ENCODE measurements at places on chromosomes 5 and 9.
A peak's percentile ranks its signal among the peaks of the same experiment; 100 is the strongest.

- DNase-seq, result no peak
Observed at GRCh38 chr5:43171926-43172325, 20.1 kb upstream of the NIM1K start.

DNA sequence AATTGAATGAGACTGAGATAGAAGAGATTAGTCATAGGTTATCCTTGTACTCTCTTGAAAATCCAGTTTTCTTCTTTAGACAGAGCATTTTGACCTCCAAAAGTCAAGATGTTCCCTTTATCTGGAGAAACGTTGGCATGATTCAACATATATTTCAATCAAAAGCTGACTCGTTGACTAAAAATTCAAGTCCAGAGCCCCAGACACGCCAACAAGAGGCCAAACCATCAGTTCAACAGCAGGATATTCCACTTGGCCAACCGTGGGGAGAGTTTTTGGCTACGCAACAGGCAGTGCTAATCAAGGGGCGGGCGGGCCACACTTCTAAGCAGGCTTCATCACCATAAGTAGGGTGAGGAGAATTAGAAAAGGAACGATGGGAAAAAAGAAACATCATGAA, 119.1 kb downstream of the SLIT3 start:
- DNase-seq, result no peak

GRCh38 chr5:120446068-120446492, 18.0 kb upstream of the PRR16 start:
- DNase-seq, result no peak

- DNase-seq, result peak; percentile 23
Observed at GRCh38 chr5:180291234-180291940, 496 bp downstream of the MAPK9 start.

DNA sequence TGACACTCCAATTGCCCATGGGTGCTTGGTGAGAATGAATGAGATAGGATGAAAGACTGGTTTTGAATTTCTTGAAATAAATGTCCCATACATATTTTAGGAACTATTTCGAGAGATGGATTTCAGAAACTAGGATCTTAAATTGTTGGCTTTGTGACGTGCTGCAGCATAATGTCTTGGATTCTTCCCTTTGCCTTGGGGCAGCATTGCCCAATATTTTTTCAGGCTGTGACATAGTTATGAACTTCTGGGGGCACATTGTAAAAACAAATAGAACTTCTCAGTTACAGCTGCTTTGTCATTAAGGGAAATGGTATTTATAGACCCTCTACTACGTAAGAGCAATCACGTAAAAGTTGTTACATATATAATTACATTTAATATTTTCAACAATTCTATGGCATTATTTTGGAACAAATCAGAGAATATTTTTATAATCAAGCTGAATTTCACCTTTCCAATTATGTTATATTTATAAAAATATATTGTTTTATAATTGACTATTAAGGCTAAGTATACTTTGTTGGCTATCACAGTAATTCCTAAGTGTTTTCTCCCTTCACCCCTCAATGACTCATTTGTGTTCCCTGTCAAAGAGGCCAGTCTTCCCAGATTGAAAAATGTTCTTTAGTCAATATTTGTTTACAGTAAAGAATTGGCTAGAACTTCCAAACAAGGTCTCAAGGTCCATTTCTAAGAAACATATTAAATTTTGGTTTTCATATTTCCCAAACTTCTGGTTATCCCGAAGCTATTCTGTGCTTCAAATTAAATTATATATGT, 1388.3 kb upstream of the ACO1 start:
- no peak for DNase-seq

GRCh38 chr5:65290677-65291076, 191.0 kb downstream of the ADAMTS6 start:
- no peak for DNase-seq

DNA sequence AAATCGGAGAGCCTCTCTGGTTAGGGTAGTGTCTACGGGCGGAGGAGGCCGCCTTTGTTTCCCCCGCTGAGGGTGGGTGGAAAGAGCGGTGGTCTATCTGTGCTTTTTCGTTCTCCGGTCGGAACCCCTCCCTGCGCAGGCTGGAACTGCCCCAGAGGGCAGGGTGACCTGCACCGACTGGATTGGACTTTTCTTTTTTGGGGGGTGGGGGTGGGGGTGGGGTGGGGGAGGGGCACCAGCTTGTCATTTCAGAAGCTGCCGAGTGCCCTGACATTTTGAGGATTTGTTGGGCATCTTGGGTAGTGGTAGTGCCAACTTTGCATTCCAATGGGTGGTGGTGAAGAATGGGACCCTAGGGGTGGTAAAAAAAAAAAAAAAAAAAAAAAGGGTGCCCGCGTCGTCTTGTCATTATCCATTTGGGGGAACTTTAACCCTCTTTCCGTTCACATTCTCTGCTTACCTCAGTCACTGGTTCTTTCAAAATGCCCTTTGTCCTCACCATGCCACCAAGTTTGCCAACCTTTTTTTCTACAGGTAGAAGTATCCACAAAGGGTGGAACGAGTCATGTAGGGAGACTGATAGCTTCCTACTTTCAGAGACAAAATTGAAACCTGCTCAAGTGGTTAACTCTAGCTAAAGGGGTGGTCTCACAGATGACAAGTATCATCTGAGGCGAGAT, 1.3 kb downstream of the UBE2R2 start:
- peak; percentile 25 for DNase-seq

DNA sequence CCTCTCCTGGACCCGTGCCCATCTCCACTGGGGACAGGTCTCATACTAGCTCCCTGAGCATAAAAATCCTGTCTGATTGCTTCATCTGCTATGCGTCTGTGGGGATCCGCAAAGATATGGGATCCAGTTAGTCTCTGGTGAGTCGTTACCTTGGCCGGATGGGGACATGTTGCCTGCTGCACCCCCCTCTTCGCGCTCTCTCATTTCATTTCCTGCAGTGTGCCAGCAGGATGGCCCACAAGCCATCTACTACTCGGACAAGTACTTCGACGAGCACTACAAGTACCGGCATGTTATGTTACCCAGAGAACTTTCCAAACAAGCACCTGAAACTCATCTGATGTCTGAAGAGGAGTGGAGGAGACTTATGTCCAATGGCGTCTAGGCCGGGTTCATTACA, 17.0 kb upstream of the CEP78 start:
- DNase-seq, result no peak

DNA sequence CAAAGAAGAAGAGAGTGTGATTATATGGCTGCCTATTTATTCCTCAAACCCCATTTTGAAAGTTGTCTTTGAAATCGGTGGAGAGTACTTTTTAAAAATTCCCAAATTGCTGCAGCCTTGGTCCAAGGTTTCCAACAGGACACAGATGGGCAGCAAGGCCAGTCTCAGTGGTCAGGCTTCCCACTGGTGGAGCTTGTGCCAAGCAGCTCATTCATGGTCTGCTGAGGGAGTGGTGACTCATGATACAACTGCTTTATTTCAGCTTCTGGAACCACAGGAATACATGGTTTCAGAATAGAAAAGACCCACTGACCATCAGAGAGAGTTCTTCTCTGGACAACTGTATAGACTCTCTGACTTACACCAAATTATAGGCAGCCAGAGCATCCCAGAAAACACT, 673.1 kb upstream of the KLF4 start:
- no peak for DNase-seq

- peak; percentile 24 for DNase-seq
Observed at GRCh38 chr5:95822043-95822541, 434 bp downstream of the GLRX start.

DNA sequence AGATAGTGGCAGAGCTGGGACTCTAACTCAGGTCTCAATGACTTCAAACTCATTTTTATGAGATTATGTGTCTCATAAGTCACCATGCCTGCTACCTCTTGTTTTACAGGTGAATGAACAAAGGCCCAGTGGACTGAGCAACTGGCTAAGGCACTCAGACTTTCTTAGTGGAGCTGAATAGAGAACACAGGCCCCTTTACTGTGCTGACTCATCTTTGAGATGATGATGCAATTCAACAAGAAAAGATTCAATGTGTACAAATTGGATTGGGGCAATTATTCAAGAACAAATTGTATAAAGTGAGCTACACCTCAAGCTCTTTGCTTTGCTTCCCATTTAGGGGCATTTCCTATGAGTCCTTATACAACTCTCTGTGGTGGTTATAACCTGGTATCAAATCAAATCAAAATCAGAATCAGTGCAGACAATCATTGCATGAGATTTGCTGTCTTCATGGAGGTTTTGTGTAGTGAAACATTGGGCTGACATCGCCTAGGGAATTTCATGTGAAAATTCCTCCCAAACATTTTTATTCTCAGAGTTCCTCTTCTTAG, 84.3 kb upstream of the PPP2R2B start:
- peak; percentile 2 for DNase-seq

- no peak for DNase-seq
Observed at GRCh38 chr9:108766626-108767161, 89.1 kb downstream of the ACTL7B start.

DNA sequence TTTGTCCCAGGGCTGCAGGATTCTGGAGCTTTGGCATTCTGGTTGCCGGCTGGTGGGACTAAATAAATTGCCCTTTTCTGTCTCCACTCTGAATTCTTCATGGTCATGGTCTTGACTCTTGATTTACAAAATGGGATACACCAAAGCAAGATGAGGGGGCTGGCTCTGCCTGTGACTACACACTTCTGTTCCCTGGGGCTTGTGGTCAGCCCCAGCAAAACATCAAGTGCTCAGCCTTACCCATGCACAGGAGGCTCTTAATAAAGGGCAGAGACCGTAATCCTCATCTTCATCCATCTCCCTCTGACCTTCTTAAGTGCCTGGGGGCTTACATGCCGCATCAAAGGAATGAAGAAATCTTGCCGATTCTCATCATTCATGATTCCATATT, 198.0 kb downstream of the GNA14 start:
- DNase-seq, result no peak

DNA sequence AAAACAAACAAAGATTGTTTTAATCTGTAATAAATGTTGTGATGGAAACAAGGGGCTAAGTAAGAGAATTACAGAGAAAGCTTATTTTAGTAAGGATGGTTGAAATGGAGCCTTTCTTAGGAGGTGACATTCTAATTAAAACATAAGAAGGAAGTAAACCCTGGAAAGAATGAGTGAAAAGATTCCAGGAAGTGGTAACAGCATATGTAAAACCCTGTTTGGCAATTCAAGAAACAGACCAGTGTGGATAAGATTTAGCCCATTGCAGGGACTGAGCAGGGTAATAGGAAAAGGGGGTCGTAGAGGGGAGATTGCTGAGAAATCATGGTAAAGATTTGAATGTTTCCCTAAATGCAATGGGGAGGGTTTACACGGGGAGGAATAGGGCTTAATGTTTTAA, 21.6 kb upstream of the PIP5K1B start:
- DNase-seq, result peak; percentile 14

GRCh38 chr5:38452201-38452600, 104.2 kb downstream of the LIFR start:
- no peak for DNase-seq

- DNase-seq, result peak; percentile 89
Observed at GRCh38 chr9:69168709-69169217, 5.3 kb upstream of the TJP2 start.

DNA sequence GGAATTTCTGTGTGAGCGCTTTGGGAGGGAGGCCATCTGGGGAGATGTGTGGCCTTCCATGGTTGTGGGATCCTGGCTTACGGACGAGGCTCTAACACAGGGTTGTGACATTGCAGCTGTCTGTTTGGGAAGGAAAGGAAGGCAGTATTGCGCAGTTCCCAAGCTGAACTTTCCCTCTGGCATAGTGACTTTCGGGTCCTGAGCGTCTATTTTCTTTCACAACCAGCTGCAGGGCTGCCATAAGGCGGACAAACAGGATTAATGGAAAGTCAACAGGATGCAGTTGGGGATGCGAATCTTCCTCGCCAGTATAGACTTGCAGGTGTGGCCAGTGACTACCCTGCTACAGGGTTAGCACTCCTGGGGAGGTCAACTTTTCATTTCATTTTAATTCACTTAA, 25.9 kb downstream of the CCT5 start:
- DNase-seq, result no peak

GRCh38 chr9:133117271-133118178, 3.5 kb downstream of the RALGDS start:
- no peak for DNase-seq

GRCh38 chr9:21381448-21382339, 3.5 kb downstream of the IFNA2 start:
- DNase-seq, result peak; percentile 20

- DNase-seq, result no peak
Observed at GRCh38 chr5:160556846-160557245, 135.2 kb downstream of the PTTG1 start.

- no peak for DNase-seq
Observed at GRCh38 chr5:82821846-82822633, 255.2 kb downstream of the TMEM167A start.
